ENCODE measurements at places on chromosomes 2 and 18. TPM values are rescaled to one million over a fixed set of nuclear protein-coding genes. Genes with fewer than 3 reads are reported as not detected.

GRCh38 chr2:230738924-230739323 lies 26.3 kb downstream of the CAB39 start:
- H3K4me3 ChIP-seq = no peak overlapping the region
- H3K27me3 ChIP-seq = no peaks in the 10 kb centered on the region
- no peak for DNase-seq

DNA sequence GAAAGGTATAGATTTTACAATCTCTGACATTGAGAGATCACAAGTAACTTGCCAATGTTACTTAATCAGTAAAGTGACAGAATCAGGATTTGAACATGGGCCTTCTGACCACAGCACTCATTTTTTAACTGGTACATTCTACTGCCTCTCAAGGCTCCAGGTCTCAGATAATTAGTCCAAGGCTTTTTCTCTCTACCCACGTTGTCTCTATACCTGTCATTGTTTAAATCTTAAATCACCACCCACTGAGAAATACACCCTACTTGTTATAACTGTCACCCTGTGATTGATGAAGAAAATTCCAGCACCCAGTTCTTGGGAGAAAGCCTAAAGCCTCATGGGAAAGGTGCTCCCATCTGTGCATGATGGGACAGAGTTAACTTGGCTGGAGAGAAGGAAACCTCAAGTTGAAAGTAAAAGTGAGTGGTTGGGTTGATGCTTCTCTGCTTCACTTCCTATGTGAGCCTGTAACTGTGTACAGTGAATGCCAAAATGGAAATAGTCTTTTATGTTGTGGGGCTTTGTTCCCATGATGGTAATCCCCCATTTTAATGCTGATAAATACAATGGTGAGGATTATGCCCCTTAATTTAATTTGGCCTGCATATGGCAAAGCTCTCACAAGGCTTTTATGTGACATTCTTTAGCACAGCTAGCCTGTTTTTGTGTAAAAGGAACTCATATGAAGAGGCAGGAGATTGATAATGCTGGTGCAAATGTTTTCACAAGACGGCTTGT lies 190.1 kb upstream of the SP5 start:
- no peak for DNase-seq
- no peaks in the 10 kb centered on the region for H3K4me1 ChIP-seq
- H3K4me3 ChIP-seq = no peak overlapping the region
- H3K27me3 ChIP-seq = peaks cover 4% of the 10 kb centered on the region

DNA sequence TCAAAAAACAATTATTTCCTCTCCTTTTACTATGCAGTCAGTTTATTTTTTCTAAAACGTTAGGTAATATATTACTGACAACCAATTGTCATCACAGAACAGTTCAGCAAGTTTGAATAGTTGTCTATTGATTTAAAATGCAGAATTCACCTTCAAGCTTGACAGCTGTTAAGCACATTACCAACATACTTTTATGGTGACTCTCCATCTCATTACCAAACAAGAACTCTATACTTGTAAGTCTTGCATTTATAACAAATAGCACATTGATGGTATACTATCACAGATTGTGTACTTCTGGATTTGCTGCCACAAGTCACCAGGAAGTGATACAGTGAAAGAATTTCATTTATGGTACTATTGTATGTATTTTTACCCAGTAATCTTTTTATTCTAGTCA lies 99.4 kb upstream of the PPP1CB start:
- H3K27ac ChIP-seq = no peak overlapping the region
- no peak overlapping the region for H3K4me3 ChIP-seq
- DNase-seq = no peak
- no peaks in the 10 kb centered on the region for H3K27me3 ChIP-seq

- no peak overlapping the region for H3K4me3 ChIP-seq
- no peaks in the 10 kb centered on the region for H3K36me3 ChIP-seq
- no peak overlapping the region for H3K27ac ChIP-seq
Measured at GRCh38 chr2:184187421-184187971, 410.8 kb upstream of the ZNF804A start.

GRCh38 chr2:157592948-157593347 lies 35.7 kb downstream of the ACVR1C start:
- H3K27ac ChIP-seq = no peak overlapping the region
- H3K4me1 ChIP-seq = no peaks in the 10 kb centered on the region
- H3K27me3 ChIP-seq = no peaks in the 10 kb centered on the region
- no peak for DNase-seq
- no peak overlapping the region for H3K4me3 ChIP-seq

DNA sequence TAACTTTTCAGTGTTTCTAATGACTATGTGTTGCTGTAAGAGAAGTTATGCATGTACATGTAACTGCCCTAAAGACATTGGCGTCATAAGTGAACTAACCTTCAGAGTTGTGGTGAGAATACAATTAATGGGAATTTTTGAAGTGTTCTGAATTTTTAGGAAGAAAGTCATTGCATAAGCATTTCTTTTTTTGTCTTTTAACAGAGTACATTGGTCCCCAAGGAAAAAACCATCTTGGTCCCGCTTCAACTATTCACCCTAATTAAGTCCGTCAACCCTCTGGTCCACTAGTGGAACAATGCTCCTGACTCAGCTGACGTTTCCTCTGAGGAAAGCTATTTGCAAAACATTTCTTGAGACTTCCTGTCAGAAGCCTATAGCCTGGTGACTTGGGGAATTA lies 41.1 kb upstream of the VIT start:
- H3K27ac ChIP-seq = no peak overlapping the region
- H3K27me3 ChIP-seq = no peaks in the 10 kb centered on the region
- H3K4me1 ChIP-seq = no peaks in the 10 kb centered on the region

GRCh38 chr18:27665264-27665799 lies 480.2 kb upstream of the CHST9 start:
- DNase-seq = no peak
- no peaks in the 10 kb centered on the region for H3K4me1 ChIP-seq
- no peak overlapping the region for H3K27ac ChIP-seq
- H3K4me3 ChIP-seq = no peak overlapping the region
- no peaks in the 10 kb centered on the region for H3K27me3 ChIP-seq

DNA sequence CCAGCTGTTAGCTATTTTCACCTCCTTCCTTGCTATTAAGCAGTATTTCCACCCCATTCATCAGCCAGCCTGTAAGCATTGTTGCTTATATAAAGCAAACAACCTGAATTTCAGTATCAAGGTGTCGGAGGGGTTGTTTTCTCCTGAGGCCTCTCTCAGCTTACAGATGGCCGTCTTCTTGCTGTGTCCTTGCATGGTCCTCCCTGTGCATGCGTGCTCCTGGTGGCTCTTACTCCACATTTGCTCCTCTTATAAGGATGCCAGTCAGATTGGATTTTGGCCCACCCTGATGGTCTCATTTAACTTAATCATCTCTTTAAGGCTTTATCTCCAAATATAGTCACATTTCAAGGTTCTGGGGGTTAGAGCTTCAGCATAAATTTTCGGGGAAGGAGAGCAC lies 2.6 kb downstream of the MAIP1 start:
- peaks cover 45% of the 10 kb centered on the region for H3K4me1 ChIP-seq
- no peaks in the 10 kb centered on the region for H3K27me3 ChIP-seq
- DNase-seq = no peak
- no peak overlapping the region for H3K27ac ChIP-seq

Gene TUBA4A
- total RNA-seq = 73.4 TPM

Gene FRZB
- 45.5 TPM for total RNA-seq

Gene ABI2
- total RNA-seq = 30.1 TPM

Gene EPAS1
- 272 TPM for total RNA-seq

Gene ARL6IP6
- 21.0 TPM for total RNA-seq

Gene KCNG3
- total RNA-seq = not detected

Gene CABYR
- 2.3 TPM for total RNA-seq

Gene C2orf15
- 1.5 TPM for total RNA-seq

Gene IL1RL2
- 0.49 TPM for total RNA-seq

Gene CHRNG
- total RNA-seq = not detected
